Tibial nerve (tissue), 4 donors: ENCODE measurements at places on chromosomes 4 and X. TPM values are rescaled to one million over a fixed set of nuclear protein-coding genes. Genes with fewer than 3 reads are reported as not detected.

DNA sequence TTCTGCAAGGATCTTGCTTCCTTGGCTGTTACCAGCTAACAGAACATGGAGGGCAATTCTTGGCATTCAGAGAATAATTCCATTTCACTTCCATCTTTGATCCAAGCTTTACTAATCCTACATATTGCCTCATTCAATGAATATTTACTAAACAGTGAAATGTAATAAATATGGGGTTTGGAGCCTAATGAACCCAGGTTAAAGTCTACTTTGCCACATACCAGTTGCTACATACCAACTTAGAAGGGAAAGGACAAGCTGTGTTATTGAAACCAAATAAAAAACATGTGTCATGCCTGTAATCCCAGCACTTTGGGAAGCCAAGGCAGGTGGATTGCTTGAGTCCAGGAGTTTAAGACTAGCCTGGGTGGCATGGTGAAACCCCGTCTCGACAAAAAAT is 265.6 kb downstream of the KLHL13 start:
- no peak for DNase-seq

- DNase-seq: no peak
Observed at GRCh38 chr4:142752202-142752786, 93.8 kb downstream of the INPP4B start.

- no peak for DNase-seq
Observed at GRCh38 chr4:142719854-142720541, 126.1 kb downstream of the INPP4B start.

DNA sequence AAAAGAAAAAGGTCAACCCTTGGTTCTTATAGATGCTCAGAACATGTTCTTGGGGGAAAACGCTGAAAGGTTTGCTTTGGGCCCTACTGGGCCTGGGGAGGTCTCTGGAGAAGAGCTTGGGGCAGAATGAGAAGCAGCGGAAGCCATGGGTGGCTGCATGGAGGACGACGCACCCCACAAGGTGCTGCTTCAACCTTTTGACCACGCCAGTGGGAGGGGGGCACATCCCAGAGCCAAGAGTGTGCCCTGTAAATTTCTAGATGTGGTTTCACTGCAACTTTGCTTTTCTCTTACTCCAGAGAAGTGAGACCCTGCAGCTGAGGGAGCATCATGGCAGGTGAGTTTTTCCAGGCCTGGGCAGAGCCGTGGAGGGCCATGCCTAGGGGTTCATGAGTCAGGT is 3.2 kb downstream of the PRRG3 start:
- no peak for DNase-seq

SCRG1 gene
- 2.2 TPM for total RNA-seq

DNA sequence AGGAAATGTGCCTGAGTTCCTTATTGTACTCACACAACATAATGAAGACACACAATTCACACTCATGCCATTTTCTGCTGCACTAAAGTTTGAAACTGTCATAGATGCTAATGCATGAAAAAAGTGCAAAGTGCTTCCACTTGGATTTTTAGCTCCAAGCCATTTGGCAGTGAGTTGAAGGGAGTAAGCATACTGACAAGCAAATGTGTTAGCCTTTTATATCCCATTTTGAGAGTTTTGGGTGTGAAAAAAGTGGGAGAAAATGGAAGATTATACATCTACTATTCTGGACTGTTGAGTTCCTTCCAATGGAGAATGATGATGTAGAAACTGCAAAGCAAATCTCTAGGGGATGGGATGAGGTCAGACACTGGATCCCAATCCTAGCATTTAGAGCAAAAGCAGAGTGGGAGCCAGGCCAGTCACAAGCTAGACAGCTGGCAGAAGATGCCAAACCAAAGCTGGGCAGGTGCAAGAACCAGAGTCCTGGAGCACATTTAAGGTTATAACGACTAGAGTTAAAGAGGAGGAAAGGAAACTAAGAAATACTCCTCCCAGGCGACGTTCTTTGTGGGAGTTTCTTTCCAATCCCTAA is 216.8 kb downstream of the FBXO8 start:
- no peak for DNase-seq

DNA sequence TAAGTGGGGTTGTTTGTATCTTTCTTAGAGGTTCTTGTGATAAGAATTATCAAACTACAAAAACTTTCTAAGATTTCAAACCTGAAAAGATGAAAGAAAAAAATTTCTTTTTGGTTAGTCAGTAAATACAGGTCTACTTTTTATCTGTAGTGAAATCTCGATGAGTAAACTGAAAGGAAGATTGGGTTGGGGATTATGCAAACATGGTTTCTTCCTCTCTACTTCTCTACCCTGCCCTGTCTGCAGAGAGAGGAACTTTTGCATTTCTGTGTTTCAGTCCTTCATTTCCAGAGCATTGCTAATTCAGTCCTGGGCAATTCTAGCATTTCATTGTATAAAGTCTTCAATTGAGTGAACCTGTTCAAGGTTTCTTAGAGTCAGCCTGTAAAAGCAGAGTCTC is 51.6 kb upstream of the IL2 start:
- DNase-seq: no peak

- DNase-seq: no peak
Observed at GRCh38 chrX:9650091-9650490, 115.6 kb downstream of the GPR143 start.

NLRP2B gene
- total RNA-seq: not detected

EFHC2 gene
- total RNA-seq: 5.2 TPM

SSX2B gene
- total RNA-seq: not detected

NUDT11 gene
- total RNA-seq: 0.39 TPM

DNA sequence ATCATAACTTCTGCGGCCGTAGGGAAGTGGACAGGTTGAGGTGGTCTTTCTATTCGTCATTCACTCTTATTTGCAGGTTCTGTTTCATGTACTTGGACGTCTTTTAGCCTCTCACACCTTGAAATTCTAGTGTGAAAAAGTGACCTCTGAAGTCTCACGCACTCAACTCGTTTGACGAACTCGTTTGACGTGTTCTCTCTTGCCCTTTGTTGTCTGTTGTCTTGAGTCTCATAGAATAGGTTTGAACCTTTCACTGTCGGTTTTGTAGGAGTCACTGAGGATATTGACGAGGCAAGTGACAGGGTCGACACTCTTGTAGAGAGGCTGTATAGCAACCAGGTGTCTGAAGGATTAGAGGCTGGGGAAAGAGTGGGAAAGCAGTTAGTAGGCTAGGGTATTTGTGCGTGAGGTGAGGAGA is 1.1 kb upstream of the PGRMC2 start:
- DNase-seq: no peak

GYPA gene
- total RNA-seq: not detected

GPC4 gene
- total RNA-seq: 13.2 TPM

- no peak for DNase-seq
Observed at GRCh38 chrX:67613996-67614395, 70.2 kb downstream of the AR start.

SORCS2 gene
- total RNA-seq: 44.0 TPM

- DNase-seq: no peak
Observed at GRCh38 chr4:24917076-24917856, 4.4 kb upstream of the CCDC149 start.

NWD2 gene
- 1.1 TPM for total RNA-seq

- no peak for DNase-seq
Observed at GRCh38 chr4:104063341-104063740, 343.6 kb upstream of the TACR3 start.

DNA sequence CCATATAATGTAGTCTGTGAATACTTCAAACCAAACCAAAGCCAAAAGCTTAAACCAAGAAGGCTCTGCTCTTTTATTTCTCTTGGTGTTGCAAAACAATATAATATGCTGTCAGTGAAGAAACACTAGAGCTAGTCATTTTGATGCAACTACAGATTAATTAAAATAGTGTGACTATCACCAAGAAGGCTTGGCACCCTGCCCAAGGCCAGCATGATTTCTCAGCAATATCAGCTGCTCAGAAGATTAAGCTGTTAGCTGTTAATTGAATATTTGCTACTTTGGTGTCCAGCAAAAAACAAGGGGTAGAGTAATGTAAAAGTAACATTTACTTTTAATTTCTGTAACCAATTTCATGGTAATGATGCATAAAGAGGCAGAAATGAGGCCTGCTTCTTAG is 104.9 kb upstream of the PRPS2 start:
- no peak for DNase-seq

GRCh38 chr4:84470204-84470785 is 28.8 kb downstream of the NKX6-1 start:
- DNase-seq: no peak

DNA sequence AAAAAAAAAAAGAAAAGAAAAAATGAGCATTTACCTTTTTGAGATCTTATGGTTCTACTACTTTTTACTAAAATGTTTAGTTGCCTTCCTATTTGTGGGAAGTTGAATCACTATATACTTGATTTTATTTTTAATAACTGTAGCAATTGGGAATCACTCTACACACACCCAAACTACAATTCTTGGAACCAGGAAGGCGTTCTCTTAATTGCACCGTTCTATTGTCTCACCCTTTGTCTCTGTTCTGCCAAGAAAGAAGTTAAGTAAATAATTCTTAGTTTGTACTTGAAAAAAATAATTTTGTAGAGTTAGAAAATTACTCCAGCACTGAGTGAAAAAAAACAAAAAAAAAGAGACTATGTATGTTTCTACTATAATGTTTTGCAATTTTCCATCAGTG is 62.7 kb downstream of the ATOH1 start:
- DNase-seq: no peak

COX18 gene
- total RNA-seq: 24.3 TPM

DNA sequence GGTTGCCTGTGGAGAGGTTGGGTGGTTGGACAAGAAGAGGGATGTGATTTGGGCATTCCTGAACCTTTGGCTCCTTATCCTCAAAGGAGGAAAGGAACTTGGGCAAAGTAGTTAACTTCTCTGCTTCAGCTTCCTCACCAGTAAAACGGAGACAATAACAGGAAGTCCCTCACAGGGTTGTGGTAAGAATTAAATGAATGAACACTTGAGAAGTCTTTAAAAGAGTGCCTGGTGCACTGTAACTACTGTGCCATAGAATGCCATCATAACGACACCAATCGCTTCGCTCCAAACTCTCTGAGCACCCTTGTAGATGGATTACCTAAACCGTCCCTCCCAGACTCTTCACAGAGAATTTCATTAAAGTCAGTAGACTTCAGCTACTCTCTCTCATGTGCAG is 10.5 kb downstream of the ZCCHC18 start:
- DNase-seq: no peak

RNF128 gene
- total RNA-seq: 5.0 TPM

- no peak for DNase-seq
Observed at GRCh38 chr4:10442976-10443375, 14.2 kb downstream of the ZNF518B start.

DNA sequence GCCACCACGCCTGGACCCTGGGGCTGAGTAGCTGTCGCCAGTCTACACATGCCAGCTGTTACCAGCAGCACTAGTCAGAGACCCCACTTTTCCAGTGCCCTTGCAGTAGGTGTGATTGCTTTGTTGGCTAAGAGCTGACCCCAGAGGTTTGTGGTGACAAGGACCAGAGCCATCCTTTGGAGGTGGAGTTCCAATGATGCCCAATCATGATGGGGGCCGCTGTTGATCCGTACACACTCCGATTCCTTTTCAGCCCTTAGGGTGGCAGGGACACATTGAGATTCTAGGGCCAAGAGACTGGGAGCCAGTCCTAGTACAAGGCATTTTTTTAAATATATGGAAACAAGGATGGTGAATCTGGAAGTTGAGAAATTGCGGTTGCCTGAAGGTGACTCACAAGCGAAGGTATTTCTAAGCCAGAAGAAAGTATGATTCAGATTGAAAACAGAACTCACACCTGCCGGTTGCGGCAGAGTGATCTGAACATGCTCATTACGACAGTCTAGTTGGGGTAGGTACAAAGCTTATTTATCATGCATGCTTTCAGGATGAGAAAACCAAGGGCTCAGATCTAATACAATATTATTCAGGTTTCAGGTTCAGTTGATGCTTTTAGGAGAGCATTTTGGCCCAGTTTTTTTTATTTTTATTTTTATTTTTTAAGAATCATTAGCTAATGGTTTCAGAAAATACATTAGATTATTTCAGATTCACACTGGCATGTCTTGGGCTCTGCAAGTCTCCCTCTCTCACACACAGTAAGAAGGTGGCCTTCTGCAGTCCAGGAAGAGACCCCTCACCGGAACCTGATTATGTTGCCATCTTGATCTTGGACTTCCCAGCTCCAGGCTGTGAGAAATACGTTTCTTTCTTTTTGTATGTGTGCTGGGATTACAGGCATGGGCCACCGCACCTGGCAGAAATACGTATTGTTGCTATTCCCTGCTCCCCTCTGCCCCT is 43.4 kb downstream of the SHROOM2 start:
- DNase-seq: no peak
